ENCODE measurements at places on chromosomes 3 and 15. TPM values are rescaled to one million over a fixed set of nuclear protein-coding genes. Genes with fewer than 3 reads are reported as not detected.

- H3K27me3 ChIP-seq: no peaks in the 10 kb centered on the region
- H3K4me1 ChIP-seq: peaks cover 9% of the 10 kb centered on the region
- H3K4me3 ChIP-seq: no peak overlapping the region
- DNase-seq: peak; percentile 39
- no peak overlapping the region for H3K27ac ChIP-seq
- no peaks in the 10 kb centered on the region for H3K36me3 ChIP-seq
These were observed 101.0 kb downstream of the OSBPL10 start for GRCh38 chr3:31880020-31880419.

GRCh38 chr3:97860364-97860763 is 38.6 kb downstream of the CRYBG3 start:
- no peak overlapping the region for H3K4me3 ChIP-seq
- H3K36me3 ChIP-seq: no peaks in the 10 kb centered on the region
- H3K4me1 ChIP-seq: peaks cover 4% of the 10 kb centered on the region
- no peak overlapping the region for H3K27ac ChIP-seq

The ATP13A5 gene
- not detected for total RNA-seq

The RETNLB gene
- not detected for total RNA-seq

DNA sequence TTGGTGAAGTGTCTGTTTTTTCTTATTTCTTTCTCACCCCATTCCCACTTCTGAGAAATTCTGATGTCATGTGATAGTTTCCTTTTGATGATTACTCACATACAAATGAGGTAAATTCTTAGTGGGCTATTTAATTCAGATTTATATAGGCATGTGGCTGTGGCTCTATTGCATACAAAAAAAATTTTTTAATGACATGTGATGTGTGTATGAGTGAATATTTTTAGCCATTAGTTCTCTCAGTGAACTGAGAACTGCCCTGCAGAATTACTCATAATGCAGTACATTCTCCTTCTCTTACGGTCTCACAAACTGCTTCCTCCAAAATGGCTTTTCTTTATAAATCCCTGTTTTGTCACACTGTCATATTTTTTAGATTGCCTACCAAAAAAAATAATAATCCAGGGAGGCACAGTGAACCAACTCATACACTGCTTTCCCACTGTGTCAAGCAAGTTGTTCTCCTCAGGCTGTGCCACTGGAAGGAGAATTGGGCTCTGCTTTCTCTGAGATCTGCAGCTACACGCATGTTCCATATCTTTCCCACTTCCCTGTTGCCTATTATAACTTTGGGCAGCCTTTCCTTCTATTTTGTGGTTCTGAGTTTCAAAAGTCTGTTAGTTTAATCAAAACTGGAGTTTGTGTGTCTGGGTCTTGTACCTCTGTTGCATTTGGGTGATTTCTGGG is 415.7 kb upstream of the THBS1 start:
- H3K4me1 ChIP-seq: peaks cover 24% of the 10 kb centered on the region
- peak overlapping the region; percentile 95 for H3K27ac ChIP-seq
- DNase-seq: no peak

DNA sequence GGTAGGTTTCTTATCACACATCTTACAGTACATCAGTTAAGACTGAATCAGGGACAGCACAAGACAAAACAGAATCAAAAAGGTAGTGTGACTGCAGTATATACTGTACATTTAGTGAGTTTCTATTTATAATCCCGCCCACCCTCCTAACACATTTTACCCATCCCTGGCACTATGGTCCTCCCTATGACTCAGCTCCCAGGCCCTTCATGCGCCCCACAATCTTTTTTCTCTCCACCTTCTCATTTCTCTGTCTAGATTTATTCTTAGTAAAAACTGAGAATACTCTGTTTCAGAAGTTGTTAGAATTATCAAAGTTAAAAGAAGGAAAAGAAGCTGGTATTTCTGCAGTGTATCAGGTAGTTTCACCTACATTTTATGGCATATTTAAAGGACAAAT is 427.3 kb downstream of the CNTN4 start:
- no peak overlapping the region for H3K27ac ChIP-seq
- H3K36me3 ChIP-seq: no peaks in the 10 kb centered on the region
- H3K4me1 ChIP-seq: no peaks in the 10 kb centered on the region
- H3K4me3 ChIP-seq: no peak overlapping the region
- H3K27me3 ChIP-seq: no peaks in the 10 kb centered on the region

- peak; percentile 77 for DNase-seq
- no peak overlapping the region for H3K4me3 ChIP-seq
- no peaks in the 10 kb centered on the region for H3K36me3 ChIP-seq
- peaks cover 6% of the 10 kb centered on the region for H3K27me3 ChIP-seq
These were observed 74.1 kb upstream of the MITF start for GRCh38 chr3:69665026-69665737.

DNA sequence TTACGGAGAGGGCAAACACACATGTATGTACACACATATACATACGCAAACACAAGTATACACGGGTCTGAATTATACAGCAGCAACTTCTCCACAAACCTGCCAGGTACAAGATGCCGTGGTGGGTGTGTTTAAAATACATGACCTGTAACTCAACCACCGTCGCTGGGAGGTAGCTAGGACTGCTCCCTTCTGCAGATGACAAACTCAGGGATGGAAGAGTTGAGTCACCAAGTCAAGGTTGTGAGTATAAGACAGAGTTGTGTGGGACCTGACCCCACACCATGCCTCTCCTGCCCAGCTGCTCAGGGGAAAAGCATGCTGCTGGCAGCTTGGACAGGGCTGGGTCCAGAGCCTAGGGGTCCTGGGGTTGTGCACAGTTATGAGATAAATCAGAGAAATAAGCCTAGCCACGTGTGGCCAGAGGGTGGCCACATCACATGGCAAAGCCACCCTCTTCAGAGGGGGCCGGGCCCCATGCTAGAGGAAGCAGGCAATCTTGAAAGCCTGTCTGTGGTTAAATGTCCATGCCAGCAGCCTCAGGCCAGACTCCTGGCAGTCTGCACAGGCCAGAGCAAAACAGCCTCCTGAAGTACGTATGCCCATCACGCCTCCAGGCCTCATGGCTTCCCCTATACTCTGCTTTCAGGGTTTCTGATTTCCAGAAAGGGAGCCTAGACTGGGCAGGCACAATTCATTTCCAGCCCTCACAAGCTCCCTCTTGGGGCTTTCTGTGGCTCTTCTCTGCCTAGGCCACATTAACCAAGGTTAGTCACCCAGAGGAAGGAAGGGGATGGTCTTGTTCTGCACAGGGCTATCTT is 107.7 kb upstream of the RPL32 start:
- H3K27me3 ChIP-seq: no peaks in the 10 kb centered on the region
- no peaks in the 10 kb centered on the region for H3K36me3 ChIP-seq
- no peak overlapping the region for H3K4me3 ChIP-seq

The DCLK3 gene
- under 0.01 TPM for total RNA-seq

DNA sequence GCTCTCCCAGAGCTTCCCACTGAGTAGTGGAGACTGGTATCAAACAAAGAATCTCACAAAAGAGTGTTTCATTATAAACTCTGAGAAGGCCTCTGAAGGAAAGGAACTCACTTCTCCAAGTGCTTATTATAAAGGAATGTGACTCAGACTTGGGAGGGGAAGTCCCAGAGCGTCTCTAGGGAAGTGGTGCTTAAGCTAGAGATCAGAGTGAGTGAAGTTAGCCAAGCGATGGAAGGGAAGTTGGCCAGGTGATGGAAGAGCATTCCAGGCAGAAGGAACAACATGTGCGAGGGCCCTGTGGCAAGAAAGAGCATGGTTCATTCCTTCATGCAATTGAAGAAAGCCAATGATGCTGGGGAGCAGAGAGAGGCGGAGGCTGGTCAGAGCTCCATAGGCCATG is 2.3 kb downstream of the XYLB start:
- H3K36me3 ChIP-seq: no peaks in the 10 kb centered on the region
- H3K27ac ChIP-seq: no peak overlapping the region
- H3K27me3 ChIP-seq: no peaks in the 10 kb centered on the region
- H3K4me3 ChIP-seq: no peak overlapping the region
- peak; percentile 94 for DNase-seq

GRCh38 chr15:70348581-70349344 is 251.0 kb upstream of the TLE3 start:
- peaks cover 52% of the 10 kb centered on the region for H3K27me3 ChIP-seq
- H3K36me3 ChIP-seq: no peaks in the 10 kb centered on the region

GRCh38 chr3:128378631-128379347 is 87.9 kb downstream of the DNAJB8 start:
- peaks cover 21% of the 10 kb centered on the region for H3K4me1 ChIP-seq
- H3K4me3 ChIP-seq: peak overlapping the region; percentile 13
- H3K27me3 ChIP-seq: no peaks in the 10 kb centered on the region
- H3K27ac ChIP-seq: peak overlapping the region; percentile 27

The HTD2 gene
- 6.2 TPM for total RNA-seq

- DNase-seq: no peak
- H3K27me3 ChIP-seq: peaks cover 43% of the 10 kb centered on the region
- no peaks in the 10 kb centered on the region for H3K36me3 ChIP-seq
- H3K27ac ChIP-seq: no peak overlapping the region
- H3K4me3 ChIP-seq: no peak overlapping the region
- no peaks in the 10 kb centered on the region for H3K4me1 ChIP-seq
These were observed 13.9 kb upstream of the HES1 start for GRCh38 chr3:194121891-194122631.

GRCh38 chr15:40511472-40512133 is 40.8 kb downstream of the CHST14 start:
- peak overlapping the region; percentile 73 for H3K4me3 ChIP-seq
- H3K27ac ChIP-seq: no peak overlapping the region
- DNase-seq: peak; percentile 91
- peaks cover 24% of the 10 kb centered on the region for H3K27me3 ChIP-seq
- H3K4me1 ChIP-seq: peaks cover 10% of the 10 kb centered on the region
- H3K36me3 ChIP-seq: no peaks in the 10 kb centered on the region

GRCh38 chr15:73807865-73808264 is 54.7 kb upstream of the INSYN1 start:
- no peak overlapping the region for H3K4me3 ChIP-seq
- H3K27me3 ChIP-seq: no peaks in the 10 kb centered on the region
- DNase-seq: no peak
- no peak overlapping the region for H3K27ac ChIP-seq
- H3K4me1 ChIP-seq: no peaks in the 10 kb centered on the region
- no peaks in the 10 kb centered on the region for H3K36me3 ChIP-seq

DNA sequence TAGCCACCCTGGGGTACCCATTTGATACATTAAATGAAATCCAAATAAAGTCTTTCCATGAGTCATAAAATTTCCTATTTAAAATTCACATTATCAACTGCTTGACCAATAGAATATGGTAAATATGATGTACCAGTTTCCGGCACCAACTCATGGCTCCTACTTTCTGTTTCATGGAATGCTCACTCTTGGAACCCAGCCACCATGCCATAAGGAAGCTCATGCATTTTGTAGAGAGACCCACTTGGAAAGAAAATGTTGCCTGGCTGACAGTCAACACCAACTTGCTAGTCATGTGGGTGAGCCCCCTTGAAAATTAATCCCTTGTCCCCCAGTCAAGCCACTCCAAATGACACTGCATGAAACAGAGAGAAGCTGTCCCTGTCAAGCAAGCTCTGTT is 57.2 kb downstream of the WWTR1 start:
- H3K27ac ChIP-seq: peak overlapping the region; percentile 20
- peaks cover 69% of the 10 kb centered on the region for H3K4me1 ChIP-seq
- DNase-seq: no peak
- H3K36me3 ChIP-seq: peaks cover 17% of the 10 kb centered on the region

- H3K27ac ChIP-seq: no peak overlapping the region
- H3K4me1 ChIP-seq: no peaks in the 10 kb centered on the region
- H3K36me3 ChIP-seq: no peaks in the 10 kb centered on the region
- H3K27me3 ChIP-seq: no peaks in the 10 kb centered on the region
- no peak overlapping the region for H3K4me3 ChIP-seq
These were observed 156.2 kb downstream of the NUP210 start for GRCh38 chr3:13263770-13264467.

The SNX1 gene
- total RNA-seq: 51.0 TPM

GRCh38 chr15:90029024-90029423 is 27.9 kb downstream of the ZNF710 start:
- no peak overlapping the region for H3K4me3 ChIP-seq
- H3K27ac ChIP-seq: no peak overlapping the region
- H3K27me3 ChIP-seq: no peaks in the 10 kb centered on the region
- no peaks in the 10 kb centered on the region for H3K36me3 ChIP-seq
- peaks cover 11% of the 10 kb centered on the region for H3K4me1 ChIP-seq
- DNase-seq: no peak

The TM6SF1 gene
- total RNA-seq: 0.36 TPM

GRCh38 chr15:71716990-71717389 is 93.4 kb upstream of the NR2E3 start:
- no peak for DNase-seq
- H3K27ac ChIP-seq: no peak overlapping the region
- H3K27me3 ChIP-seq: no peaks in the 10 kb centered on the region
- H3K36me3 ChIP-seq: no peaks in the 10 kb centered on the region
- peaks cover 3% of the 10 kb centered on the region for H3K4me1 ChIP-seq
- H3K4me3 ChIP-seq: no peak overlapping the region

DNA sequence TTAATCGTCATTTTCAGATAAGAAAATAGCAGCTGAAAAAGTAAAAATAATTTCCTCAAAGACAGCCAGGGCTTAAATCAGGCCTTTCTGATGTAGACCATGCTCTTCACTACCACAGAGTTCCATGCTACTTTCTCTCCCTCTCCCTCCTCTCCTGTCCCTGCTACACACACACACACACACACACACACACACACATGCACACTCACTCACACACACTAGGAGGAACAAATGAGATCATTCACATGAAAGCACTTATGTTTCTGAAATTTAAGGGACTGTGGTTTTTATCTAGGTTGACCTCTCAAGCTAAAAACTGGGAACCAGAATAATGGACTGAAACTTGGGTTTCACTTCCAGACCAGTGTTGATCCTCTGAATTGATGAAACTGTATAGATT is 4.1 kb upstream of the PSMA4 start:
- peaks cover 3% of the 10 kb centered on the region for H3K4me1 ChIP-seq
- H3K27me3 ChIP-seq: no peaks in the 10 kb centered on the region
- H3K4me3 ChIP-seq: no peak overlapping the region
- no peak for DNase-seq

GRCh38 chr15:70587896-70588567 is 175.3 kb downstream of the UACA start:
- peak; percentile 61 for DNase-seq
- H3K36me3 ChIP-seq: no peaks in the 10 kb centered on the region
- no peak overlapping the region for H3K4me3 ChIP-seq
- H3K4me1 ChIP-seq: peaks cover 13% of the 10 kb centered on the region

The SLC12A6 gene
- 39.2 TPM for total RNA-seq

GRCh38 chr3:133037436-133037835 is 755 bp upstream of the TMEM108 start:
- no peak overlapping the region for H3K27ac ChIP-seq
- peak; percentile 57 for DNase-seq
- H3K4me3 ChIP-seq: no peak overlapping the region
- H3K36me3 ChIP-seq: no peaks in the 10 kb centered on the region
- peaks cover 47% of the 10 kb centered on the region for H3K27me3 ChIP-seq

GRCh38 chr3:161163297-161163696 is 57.8 kb upstream of the NMD3 start:
- no peaks in the 10 kb centered on the region for H3K27me3 ChIP-seq
- H3K27ac ChIP-seq: peak overlapping the region; percentile 77
- no peak overlapping the region for H3K4me3 ChIP-seq

The CHDH gene
- 0.88 TPM for total RNA-seq

GRCh38 chr3:168036619-168037018 is 59.1 kb downstream of the GOLIM4 start:
- no peaks in the 10 kb centered on the region for H3K27me3 ChIP-seq
- no peak for DNase-seq
- no peak overlapping the region for H3K27ac ChIP-seq
- no peak overlapping the region for H3K4me3 ChIP-seq
- H3K4me1 ChIP-seq: peaks cover 11% of the 10 kb centered on the region

The PRSS50 gene
- not detected for total RNA-seq

Data from osteoblast (primary cell).